ENCODE measurements at places on chromosomes 5 and 9.

GRCh38 chr5:8340261-8340660 lies 471.3 kb downstream of the MTRR start:
- DNase-seq: no peak

GRCh38 chr5:138212828-138213160 lies 329 bp downstream of the CDC23 start:
- no peak for DNase-seq

DNA sequence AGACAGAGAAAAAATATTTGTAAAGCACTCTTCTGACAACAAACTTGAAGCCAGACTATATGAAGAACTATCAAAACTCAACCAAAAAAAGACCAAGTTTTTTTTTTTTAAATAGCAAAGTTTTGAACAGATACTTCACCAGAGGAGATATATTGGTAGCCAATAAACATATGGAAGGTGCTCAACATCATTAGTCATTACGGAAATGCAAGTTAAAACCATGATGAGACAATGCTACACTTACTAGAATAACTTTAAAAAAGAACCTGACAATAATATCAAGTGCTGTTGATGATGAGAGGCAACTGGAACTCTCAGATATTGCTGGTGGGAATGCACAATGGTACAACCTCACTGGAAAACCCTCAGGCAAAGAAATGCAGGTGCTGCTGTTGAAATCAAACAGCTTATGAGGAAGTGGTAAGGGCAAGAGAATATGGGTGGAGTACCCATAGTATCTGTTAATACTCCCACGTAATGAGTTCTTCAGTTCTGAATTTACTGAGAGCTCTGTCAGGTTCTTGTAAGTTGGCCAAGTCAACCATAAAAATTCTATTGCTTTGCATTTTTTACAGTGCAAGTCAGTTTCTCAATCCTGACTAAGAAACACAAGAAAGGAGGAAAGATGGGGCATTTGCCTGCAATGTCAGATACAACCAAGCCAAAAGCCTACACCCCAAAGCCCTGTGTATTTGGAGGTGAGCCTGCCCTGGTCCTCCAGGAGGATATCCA lies 87.3 kb upstream of the GNAQ start:
- no peak for DNase-seq

DNA sequence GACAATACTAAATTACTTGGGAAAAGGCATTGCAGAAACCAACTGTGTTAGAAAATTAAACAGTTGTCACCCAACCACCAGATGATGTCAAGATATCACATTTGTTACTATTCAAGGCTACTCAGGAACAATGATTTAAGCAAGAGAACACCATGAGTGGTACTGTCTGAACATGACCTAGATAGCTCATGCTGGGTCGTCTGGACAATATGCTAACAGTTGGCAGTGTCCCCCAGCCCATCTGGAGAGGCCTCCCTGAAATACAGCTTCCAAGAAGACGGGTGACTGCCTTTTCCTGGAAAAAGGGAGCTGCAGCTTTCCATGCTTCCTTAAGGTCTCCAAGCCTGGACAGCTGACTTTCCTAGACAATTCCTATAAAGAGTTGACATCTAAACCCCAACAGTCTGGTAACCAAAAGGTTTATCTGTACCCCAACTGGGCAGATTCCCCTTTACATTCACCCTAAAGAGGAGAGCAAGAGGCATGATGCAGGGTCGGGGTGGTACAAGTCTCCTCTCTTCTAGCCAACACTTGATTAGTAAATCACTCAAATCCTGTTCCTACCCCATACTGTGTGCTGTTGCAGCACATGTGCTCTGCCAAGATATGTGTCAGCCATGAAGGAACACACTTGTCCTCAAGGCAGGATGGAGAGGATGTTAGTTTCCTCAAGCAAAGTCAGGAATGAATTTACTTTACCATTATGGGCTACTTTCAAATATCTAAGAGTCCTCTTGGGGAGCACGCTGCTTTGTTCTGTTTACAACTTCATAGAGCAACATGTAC lies 433.0 kb downstream of the PDE4D start:
- no peak for DNase-seq

DNA sequence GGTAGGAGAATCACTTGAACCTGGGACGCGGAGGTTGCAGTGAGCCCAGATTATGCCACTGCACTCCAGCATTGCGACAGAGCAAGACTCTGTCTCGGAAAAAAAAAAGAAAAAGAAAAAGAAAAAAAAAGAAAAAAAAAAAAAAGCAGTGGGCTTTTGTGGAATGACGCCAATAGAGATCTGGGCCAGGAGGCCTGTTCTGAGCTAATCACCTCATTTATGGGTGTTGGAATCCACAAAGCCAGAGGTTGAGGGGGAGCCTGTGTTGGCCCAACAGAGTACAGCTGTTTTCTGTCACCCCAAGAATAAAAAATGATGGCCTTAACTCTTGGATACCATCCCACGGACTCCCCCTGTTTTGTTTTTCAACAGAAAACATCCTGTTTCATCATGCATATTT lies 18.5 kb downstream of the OSTF1 start:
- no peak for DNase-seq

- no peak for DNase-seq
These were observed 1523.6 kb upstream of the WWC1 start for GRCh38 chr5:166767858-166768257.

- DNase-seq: no peak
These were observed 42.6 kb downstream of the NPR3 start for GRCh38 chr5:32753765-32754164.

DNA sequence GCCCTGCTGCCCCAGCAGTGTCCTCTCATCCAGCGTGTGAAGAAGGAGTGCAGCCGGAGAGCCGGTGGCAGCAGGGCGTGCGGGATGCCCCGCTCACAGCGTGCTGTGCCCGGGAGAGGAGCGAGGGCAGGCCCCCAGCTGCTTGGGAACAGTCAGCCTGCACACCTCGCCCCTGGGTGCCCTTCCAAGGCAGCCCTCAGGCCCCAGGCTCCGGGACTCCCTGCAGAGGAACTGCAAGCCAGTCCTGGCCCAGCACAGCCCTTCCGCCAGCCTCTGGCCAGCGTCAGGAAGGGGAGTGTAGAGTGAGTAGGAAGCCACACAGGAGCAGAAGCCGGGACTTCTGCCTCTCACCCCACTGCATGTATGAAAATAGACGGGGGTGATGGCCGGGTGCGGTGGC lies 43.5 kb downstream of the ADAMTS2 start:
- no peak for DNase-seq

All from activated naive CD4-positive, alpha-beta T cell treated with anti-CD3 and anti-CD28 coated beads, Interleukin-2, amount 50 U/mL, for 16 hours (primary cell).